D721Med (cell line): ENCODE measurements at places on chromosomes 12 and 14.

DNA sequence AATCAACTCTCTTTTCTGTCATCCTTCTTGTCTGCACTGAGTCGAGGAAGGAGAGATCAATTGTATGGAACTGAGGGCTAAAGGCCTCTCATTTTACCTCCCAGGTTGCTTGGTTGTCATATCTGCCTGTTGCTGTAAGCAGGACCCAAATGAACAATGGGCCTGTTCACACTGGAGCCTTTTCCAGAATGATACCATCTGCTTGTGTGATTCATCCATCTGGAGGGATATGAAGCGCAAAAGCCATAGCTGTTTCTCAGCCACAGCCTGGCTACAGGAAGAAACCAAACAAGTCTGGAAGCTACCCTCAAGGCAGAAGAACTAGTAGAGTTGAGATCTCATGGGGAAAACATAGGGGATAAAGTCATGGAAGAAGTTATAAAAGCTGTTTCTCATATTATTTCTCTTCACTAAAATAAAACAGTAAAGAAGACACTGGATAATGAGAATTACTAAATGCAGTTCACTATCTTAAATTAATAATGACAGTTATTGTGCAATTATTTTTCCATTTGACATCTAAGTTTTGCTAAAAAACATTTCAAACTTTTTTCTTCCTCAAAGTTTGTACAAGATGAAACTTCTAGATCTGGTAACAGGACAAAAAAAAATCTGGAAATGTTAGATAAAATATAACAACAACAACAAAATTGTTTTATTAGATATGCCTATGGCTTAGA lies 106.3 kb downstream of the SPTSSA start:
- no peak for DNase-seq

- no peak for DNase-seq
These were observed 28.2 kb upstream of the STAB2 start for GRCh38 chr12:103558879-103559278.

- DNase-seq = no peak
These were observed 160.6 kb downstream of the ZFP36L1 start for GRCh38 chr14:68632054-68632895.

DNA sequence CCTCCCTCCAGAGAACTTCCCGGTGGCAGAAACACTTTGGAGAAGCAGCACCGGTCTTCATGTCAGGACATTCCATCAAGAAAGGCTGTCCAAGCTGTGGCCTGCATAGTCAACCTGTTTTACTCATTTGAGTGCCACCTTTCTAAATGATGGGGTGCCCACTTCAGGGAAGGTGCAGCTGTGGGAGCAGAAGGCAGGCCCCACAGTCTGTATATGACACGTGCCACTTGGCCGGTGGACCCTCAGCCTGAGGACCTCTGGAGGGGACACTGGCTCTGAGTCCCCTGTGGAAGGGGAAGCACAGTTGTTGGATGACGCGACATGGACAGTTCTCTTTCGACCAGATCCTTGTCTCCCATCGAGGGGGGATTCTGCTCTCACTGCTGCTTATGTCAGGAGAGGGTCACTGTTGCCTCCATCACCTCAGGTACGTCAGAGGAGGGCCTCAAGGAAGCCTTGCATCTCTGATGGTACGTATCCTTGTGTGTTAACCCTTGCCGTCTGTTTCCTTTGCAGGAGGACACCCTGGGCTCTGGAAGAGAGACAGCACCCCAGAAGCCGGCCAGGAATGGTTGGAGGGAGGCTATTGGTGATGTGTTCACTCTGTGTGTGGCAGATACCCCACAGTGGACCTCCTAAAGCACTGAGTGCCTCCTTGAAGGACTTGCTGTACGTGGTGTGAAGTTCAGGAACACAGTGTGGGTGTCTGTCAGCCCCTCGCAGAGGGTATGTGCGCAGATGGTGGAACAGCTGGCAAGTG lies 132.1 kb upstream of the RTL1 start:
- DNase-seq = no peak

DNA sequence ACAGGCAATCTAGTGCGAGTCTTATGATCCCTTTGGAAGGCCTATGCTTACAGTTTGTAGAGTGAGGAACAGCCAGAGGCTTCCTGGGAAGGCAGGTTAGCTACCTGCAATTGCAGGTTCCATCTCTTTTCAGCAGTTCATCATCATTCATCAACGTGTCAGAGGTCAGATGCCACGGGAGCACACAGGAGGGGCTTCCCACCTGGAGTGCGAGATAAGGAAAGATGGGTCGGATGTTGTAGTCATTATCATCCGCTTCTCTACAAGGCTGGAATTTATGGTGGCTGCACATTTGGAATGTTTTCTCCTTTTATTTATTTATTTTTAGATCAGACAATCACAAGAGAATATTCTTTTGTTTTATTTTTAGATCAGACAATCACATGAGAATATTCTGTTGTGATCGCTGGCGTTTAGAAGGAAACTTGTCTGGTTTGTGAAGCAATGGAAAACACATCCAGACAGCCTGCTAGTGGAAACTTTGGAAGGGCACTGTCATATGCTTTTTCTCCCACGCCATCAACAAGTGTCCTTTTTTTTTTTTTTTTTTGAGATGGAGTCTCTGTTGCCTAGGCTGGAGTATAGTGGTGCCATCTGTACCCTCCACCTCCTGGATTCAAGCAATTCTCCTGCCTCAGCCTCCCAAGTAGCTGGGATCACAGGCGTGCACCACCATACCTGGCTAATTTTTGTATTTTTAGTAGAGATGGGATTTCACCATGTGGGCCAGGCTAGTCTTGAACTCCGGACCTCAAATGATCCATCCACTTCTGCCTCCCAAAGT lies 1.9 kb upstream of the BICD1 start:
- DNase-seq = no peak

- no peak for DNase-seq
These were observed 81.7 kb downstream of the CPNE8 start for GRCh38 chr12:38823738-38824137.

DNA sequence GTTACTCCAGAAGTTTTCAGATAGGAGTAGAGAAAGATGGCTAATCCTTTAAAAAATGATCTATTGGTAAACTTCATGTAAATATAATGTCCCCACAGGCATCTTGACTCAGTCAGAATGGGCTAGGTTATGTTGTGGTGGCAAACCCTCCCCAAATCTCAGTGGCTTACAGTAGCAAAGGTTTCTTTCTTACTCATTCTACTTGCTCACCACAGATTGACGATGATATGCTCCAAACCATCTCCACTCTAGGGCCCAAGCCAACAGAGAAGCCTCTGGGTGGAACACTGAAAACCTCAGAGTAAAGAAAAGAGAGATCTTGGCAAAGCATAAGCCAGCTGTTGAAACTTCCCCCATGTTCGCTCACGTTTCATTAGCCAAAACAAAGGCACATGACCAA lies 146.4 kb downstream of the EMP1 start:
- DNase-seq = no peak

DNA sequence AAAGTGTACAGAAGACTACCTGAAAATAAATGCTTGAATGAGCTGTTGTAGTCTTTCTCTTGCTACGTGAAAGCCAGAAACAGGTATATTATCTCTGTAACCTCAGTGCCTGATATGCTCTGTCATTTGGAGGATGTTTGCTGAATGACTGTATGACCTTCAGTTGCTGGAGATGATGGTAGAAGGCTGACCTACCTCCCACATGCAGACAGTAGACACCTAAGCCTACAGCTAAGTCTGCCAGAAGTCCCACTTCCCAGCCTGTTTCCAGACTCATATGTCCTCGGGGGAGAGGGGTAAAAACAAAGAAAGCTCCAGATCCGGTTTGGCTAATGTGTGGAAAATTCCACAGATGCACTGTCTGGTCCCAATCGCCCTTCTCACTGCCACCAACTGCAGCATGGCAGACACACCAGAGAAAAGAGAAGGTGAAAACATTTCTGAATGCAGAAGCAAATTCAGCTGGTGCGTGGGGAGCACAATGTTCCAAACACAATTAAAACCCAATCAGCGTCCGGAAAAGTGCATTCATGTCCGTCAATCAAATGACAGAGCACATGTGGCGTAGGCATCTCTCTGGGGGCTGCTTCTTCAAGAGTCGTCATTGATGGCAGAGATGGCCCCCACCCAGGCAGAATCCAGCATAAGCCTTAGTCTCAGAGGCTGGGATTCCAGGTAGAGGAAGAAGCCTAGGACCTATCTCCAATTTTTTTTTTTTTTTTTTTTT lies 76.3 kb upstream of the TBX3 start:
- no peak for DNase-seq

- no peak for DNase-seq
These were observed 239.2 kb upstream of the CPNE8 start for GRCh38 chr12:39144613-39145061.

DNA sequence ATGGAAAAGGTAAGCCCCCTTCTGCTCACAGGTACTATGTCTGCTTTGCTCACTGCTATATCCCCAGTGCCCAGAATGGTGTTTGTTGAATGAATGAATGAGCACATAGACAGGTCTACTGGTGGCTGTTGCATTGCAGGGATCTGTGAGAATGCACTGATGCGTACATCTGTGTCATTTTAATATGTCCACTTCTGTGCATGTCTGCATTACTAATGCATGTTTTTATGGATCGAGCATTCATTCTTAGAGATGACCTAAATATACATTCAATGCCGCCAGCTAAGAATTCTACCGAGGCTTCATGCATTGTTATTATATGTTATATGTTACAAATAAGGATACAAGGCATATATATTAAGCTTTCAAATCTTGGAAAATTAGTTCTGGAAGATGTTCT lies 73.8 kb downstream of the SPRING1 start:
- DNase-seq = no peak

DNA sequence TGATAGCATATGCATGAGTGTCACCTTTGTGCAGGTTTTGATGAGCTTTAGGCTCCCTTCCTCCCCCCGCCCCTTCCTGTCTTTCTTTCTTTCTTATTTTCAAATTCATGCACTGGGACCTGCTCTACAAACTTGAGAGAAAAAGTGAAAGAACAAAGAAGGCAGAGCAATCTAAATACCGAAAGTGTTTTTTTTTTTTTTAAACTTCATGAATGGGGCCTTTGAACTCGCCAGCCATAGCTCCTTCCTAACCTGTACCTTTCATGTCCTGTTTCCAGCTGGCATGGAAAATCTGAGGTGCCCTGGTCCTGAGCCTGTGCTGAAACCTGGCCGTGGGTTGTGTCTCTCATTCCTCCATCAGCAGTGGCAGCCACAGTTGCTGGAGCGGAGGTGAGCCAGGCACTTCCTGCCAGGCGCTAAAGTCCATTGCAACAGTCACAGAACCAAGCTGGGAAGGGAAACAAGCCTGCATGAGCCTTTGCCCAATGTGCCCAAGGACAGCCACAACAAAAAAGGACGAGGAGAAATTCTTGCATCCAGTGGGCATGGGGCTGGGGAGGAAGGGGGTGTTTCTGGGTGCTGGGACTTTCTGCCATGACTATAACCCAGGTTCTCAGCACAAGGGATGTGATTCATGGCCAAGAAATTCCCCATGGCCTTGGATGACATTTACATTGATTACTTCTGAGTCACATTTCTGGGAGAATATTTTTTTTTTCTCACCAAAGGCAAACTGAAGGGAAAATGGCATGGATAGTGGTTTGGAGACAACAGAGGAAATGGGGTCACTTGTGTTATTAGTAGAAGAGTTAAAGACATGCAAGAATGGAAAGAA lies 102.7 kb downstream of the TMEM30B start:
- DNase-seq = no peak

DNA sequence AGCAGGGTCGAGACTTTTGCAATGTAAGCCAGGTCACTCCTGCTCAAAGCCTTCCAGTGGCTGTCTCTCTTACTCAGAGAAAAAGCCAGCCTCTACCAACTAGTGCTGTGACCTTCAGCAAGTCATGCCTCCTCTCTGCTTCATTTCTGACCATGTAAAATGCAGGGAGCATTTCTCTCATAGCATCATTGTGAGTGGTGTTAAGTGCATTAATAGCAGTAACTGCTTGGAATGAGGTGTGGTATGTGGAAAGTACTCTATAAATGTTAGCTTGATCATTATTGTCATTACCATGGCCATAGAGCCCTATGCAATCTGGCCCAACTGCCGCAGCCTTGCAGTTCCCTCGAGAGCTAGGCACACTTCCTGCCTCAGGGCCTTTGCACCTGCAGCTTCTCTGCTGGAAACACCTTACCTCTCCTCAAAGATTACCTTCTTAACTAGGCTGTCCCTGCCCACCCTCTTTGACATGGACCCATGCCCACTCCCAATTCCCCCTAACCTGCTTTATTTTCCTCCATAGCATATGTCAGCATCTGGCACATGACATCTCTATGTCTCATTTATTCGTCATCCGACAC lies 10.9 kb downstream of the PLEKHD1 start:
- no peak for DNase-seq

DNA sequence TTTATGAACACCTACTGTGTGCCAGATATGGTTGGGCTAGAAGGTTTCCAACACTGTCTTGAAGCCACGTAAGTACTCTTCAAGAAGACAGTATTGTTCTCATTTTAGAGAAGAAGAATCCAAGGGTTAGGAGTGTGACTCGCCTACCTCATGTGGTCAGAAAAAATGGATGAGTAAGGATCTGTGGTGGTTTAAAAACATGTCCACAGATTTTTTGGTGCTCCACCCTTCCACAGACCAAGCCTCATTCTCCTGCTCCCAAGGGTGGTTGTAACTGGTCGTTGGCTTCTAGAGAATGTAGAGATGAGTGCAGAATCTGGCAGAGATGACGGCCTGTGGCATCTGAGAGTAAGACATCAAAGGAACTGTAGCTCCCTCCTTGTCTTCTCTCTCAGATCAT lies 30.3 kb upstream of the TTC7B start:
- DNase-seq = no peak

- DNase-seq = no peak
These were observed 274.1 kb upstream of the DAAM1 start for GRCh38 chr14:58914279-58914855.

DNA sequence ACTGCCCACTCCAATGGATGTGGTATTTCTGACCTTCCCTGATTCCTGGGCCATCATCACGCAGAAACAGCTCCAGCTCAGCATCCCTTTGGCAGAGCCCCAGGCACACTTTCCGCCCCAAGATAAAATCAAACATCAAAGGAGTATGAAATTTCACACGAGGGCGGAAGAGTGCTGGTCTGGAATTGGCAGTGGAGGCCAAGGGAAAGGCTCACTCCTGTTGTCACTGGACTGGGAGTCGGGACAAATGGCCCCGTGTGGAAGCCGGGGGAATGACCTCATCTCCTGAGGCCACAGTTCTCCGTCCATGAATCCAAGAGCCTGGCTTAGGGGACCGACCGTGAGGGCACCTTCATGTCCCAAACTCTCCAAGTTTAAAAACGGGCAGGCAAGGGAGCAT lies 40.9 kb downstream of the FZD10 start:
- no peak for DNase-seq

DNA sequence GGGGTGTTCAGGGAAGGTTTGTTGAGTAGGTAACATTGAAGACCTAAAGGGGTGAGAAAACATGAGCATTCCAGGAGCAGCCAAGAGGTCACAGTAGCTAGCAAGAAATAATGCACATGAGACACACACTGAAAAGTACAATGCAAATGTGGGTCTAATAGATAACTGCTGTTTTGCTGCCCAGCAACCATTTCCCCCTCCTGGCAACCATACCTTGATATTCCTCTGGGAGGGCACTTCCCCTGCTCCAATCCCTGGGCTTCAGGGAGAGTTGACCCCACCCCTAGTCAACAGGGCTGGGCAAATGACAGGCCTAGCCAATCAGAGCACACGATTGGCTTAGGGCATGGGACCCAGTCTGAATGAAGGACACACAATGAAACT lies 8.5 kb upstream of the ACTN1 start:
- DNase-seq = no peak
